Activated CD4-positive, alpha-beta T cell treated with anti-CD3 and anti-CD28 coated beads, Interleukin-2, Interleukin-6, amounts not matched to agents 100 ng/mL and 50 ng/mL, durations not matched to agents 16 hours and 8 hours (primary cell): ENCODE measurements at places on chromosomes 11 and 22.

- no peak for DNase-seq
Observed at GRCh38 chr11:8354622-8355415, 91.1 kb upstream of the LMO1 start.

- DNase-seq, result no peak
Observed at GRCh38 chr22:17350292-17350691, 19.0 kb upstream of the CECR2 start.

DNA sequence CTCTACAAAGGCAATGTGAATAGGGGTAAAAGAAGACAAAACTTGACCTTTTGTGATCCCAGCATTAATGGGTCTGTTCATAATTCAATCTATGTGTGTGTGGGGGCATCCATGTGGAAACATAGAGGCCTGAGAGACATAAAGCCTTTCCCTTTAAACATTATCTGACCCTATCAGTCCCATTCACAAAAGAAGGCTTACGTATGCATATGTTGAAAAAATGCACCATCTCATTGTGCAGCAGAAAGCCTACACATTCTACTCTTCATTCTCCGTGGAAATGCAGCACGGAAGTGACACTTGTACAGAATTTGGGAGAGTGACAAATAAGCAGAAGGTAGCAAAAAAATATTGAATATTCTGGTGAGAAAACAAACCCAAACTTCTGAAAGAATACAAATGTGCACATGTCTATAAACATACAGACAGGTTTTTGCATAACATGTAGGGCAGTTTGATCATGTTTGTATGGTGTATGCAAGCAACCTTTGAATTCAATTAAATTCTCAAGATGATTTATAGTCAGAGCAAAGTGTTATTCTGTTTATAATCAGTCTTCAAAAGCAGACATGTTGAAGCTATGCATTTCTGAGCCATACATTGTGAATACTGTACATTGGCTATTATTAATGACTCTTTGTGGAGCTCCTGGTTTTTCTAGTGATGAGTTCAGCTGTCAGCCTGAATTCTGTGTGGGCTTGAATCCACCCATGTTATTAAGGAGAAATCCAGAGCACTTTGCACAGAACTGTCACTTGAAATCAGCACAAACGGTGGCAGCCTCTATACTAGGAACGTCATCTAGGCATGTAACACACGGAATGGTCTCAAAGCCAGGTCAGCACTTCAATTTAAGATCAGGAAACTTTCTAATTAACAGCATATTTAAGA is 236.8 kb downstream of the DCDC1 start:
- DNase-seq, result no peak

- no peak for DNase-seq
Observed at GRCh38 chr11:81804858-81805257, 928.8 kb downstream of the FAM181B start.

DNA sequence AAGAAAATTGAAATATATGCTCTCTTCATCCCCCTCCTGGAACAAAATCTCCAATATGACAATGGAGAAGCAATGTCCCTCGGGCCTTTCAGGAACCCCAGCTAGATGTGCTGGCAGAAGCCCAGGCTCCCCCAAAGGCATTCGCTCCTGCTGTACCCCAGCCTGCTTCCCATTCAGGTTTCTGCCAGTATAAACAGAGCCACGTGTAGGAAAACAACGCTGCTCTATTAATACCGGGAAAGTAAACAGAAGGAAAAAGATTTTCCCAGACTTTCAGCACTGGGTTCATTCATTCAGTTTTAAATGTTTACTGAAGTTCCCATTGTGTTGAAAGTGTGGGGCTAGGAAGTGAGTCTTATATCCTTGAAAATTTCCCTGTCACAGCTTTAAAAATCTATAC is 147.1 kb downstream of the CADM1 start:
- DNase-seq, result no peak

DNA sequence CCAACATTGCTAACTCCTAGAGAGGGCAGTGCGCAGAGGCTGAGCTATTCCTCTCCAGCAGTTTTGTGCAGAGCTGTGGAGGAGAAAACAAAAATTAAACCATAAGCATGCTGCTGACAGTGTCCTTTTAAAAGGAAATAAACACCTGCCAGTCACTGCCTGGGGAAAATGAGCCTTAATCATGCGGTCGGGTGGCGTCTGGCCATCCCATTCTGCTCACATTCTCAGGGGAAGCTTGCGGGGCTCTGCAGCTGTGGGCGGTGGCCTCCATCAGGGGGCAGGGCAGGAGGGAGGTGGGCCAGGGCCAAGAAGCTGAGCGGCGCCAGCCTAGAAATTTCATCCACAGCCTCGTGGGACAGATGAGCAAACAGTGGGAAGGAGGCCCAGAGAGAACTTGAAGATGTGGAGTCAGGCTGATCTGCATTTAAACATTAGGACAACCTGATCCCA is 71.0 kb upstream of the TP53I11 start:
- DNase-seq, result no peak

GRCh38 chr11:34270711-34271110 is 87.1 kb downstream of the ABTB2 start:
- DNase-seq, result no peak
